Frontal cortex (tissue), 4 donors: ENCODE measurements at places on chromosomes 6 and 20. TPM values are rescaled to one million over a fixed set of nuclear protein-coding genes. Genes with fewer than 3 reads are reported as not detected.

- DNase-seq: no peak
These were observed 417.5 kb downstream of the EYS start for GRCh38 chr6:65289491-65289890.

Gene INSM1
- total RNA-seq: 8.6 TPM

DNA sequence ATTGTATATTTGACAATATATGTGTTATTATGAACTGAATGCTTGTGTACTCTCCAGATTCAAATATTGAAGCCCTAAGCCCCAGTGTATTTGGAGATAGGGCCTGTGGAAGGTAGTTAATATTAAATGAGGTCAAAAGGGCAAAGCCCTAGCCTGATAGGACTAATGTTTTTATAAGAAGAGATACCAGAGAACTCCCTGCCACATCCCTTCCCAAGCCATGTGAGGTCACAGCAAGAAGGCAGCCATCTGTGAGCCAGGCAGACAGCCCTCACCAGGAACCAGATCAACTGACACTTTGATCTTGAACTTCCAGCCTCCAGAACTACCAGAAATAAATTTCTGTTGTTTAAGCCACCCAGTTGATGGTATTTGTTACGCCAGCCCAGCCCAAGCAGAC lies 36.4 kb upstream of the FBXL4 start:
- no peak for DNase-seq

GRCh38 chr6:128586095-128586494 lies 65.7 kb upstream of the PTPRK start:
- no peak for DNase-seq

GRCh38 chr6:112172540-112172939 lies 81.8 kb downstream of the LAMA4 start:
- no peak for DNase-seq

- no peak for DNase-seq
These were observed 90.5 kb upstream of the PRSS16 start for GRCh38 chr6:27156874-27157458.

Gene HRH3
- total RNA-seq: 0.82 TPM

GRCh38 chr6:17491416-17492142 lies 98.2 kb downstream of the CAP2 start:
- DNase-seq: no peak

DNA sequence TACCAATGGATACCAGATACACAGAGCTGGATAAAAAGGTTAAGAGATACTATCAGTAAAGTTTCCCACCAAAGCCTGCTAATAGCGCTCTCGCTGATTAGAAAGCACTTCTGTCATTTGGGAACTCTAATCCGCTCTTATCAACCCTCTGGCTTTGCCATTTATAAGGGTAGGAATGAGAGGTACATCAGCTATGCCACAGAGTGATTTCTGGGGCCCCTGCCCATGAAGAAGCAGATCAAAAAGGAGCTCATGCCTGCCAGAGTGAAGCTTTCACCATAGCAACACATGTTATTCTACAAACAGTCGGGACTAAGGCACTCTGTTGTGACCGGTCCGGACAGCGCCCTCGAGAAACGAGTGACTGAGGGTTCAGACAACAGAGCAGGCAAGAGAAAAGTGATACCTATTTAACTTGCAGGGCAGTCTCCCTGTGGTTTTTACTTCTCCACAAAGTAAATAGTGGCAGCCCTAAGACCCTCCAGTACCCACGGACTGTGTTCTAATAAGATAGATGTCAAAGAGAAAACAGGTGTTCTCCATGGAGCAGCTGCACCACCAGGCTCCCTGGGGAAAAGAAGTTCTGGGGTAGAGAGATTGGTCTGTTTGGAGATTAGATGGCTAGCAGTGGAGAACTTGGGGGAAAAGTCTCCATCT lies 5.6 kb downstream of the TRAM2 start:
- no peak for DNase-seq

DNA sequence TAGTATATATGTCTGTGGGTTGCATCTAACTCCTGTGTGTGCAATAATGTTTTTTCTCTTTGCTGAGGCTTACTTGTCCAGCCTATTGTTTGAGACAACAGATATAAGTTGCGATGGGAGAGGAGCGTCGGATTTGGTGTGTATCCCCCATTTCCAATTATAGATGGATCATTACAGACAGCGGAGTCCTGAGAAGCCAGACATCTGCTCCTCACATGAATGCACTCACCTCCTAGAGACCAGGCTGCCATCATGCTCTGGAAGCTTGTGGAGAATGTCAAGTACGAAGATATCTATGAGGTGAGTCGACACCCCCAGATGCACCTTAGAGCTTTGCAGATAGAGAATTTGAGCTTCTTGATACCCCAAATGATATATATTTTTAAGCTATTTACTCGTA lies at the start of gene TFAP2B:
Gene TFAP2B (plus strand): TSS at position 199 of the 400 bp plus-strand sequence. CDS start 21 bp downstream, at position 220.
- no peak for DNase-seq

Gene COL20A1
- total RNA-seq: 4.1 TPM

Gene TFAP2A
- not detected for total RNA-seq

GRCh38 chr6:156955494-156956183 lies 178.5 kb downstream of the ARID1B start:
- DNase-seq: no peak

Gene IYD
- not detected for total RNA-seq

GRCh38 chr6:147116056-147116455 lies 88.2 kb upstream of the STXBP5 start:
- no peak for DNase-seq

DNA sequence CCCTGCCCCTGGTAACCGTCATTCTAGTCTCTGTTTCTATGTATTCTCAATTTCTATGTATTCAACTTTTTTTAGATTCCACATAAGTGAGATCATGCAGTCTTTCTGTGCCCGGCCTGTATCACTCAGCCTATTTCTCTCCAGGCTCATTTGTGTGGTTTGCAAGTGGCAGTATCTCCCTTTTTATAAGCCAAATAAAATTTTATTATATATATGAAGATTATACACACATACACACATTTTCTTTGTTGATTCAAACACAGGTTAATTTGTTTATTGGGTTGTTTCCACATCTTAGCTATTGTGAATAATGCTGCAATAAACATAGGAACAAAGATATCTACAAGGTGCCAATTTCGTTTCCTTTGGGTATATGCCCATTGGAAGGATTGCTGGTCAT lies 571.7 kb downstream of the DHX35 start:
- no peak for DNase-seq

Gene RIMS1
- total RNA-seq: 466 TPM

DNA sequence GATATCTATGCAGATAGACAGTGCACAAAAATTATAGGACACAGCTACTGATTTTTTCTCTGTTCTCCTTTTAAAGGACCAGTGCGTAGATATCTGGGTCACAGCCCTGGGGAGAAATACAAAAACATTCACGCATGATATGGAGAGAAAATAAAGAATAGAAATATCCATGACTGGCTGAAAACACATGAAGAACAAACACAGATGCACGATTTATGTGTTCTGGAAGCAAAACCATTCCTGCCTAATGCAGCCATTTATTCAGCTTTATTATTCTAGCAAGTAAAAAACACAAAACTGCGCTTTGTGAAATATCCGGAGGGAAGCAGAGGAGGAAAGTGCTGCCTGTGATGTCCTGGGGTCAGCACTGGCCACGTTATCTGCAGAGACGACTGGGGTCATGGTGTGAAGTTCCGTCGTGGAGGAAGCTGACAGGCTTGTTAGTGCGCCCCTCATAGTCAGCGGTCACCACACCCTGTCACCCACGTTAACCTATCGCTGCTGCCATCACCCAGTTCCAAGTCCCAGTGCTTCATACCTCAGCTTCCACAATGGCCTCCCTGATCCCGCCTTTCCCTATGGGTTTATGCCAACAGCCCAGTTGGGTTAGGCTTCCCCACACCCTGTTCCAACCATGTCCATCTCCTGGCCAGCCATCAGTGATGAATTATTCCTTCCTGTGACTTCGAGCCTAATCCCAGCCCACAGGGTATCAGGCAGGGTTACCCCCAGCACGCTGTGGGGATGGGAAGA lies 86.6 kb upstream of the RPS6KA2 start:
- DNase-seq: no peak

Gene IMPG1
- not detected for total RNA-seq

Gene WASF1
- 63.2 TPM for total RNA-seq

DNA sequence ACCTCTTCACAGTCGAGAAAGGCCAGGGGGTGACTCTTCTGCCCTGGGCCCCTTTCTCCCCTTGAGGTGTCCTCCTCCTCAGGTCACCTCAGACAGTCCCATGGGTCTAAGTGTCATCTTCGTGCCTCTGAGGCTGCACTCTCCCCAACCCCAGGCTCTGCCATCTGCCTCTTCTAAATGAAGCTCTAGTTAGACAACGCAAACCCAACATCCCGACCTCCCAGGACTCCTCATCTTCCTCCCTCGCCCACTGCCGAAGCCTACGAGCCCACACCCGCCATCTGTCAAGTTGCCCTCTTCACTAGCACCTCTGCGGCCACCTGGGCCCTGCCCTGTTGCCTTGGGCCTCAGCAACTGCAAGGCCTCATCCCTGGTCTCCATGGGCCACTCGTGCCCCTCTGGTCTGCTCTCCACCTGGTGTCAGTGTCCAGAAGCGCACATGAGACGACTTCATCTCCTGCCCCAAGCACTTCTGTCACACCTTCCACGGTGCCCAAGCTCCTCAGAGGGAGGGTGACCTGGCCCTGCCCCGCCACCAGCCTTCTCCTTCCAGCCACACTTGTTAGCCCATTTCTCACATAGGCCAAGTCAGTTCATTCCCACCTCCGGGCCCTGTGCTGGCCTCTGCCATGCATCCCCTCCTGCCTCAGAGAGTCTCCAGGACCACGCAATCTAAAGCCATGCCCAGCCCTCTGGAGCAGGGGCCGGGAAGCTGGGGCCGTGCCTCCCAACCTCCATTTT lies 53.8 kb downstream of the RRBP1 start:
- no peak for DNase-seq

DNA sequence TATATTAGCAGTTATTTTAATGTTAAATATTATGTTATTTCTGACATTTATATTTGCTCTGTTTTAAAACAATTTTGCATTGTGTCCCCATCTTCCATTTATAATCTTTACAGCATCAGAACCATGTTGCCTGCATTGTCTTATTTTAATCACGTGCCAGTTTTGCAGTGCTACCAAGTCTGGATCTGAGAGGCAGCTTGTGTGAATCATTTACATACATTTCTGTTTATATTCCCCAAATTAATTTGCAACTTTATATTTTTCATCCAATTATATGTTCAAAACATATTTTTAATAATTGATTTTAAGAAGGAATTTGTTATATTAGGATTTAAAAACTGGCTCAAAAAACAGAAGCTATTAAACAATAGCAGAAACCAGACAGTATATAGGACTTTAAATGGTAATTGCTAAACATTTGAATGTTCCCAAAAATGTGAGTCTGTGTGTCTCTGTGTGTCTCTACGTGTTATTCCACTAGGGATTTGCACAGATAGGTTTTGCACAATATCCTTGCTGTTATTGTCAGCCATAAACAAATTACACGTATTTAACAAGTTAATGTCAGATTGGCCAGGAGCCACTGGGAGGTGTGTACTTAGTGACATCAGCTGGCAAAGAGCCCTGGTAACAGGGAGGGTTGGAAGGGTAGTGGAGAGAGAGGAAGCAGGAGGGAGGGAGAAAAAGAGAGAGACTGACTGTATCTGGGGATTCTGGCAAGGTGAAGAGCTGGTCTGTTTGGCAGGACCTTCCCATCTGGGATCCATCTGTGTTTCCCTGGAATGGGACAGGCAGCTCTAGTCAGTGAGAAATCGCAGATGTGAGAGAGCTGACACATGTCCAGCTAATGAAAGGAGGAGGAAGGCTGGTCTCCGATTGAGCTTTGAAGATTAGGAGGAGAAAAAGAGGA lies 72.1 kb downstream of the CBFA2T2 start:
- DNase-seq: no peak

GRCh38 chr20:36493051-36493800 lies 48.1 kb upstream of the MYL9 start:
- no peak for DNase-seq

- DNase-seq: no peak
These were observed 44.9 kb upstream of the SUPT3H start for GRCh38 chr6:45422503-45423110.

Gene PNPLA1
- not detected for total RNA-seq

Gene MACROD2
- total RNA-seq: 47.7 TPM

DNA sequence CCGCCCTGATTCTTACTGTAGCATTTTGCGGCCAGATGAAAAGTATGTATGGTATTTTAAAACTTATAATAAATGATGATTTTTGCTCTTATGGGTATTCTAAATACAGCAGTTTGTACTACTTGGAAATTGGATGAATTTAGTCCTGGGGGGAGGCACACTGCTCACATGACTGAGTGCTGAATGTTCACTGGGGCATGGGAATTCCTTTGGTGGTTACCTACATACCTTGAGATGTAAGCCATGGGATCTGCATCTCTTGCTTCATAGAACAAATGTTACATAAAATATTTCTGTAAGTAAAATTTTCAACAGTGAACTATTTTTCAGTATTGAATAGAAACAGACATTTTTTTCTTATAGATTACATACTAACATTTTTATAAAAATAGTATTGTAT lies 71.1 kb downstream of the FIG4 start:
- DNase-seq: no peak

Gene TSPO2
- 0.82 TPM for total RNA-seq

GRCh38 chr6:117907601-117908245 lies 659 bp downstream of the SLC35F1 start:
- peak; percentile 19 for DNase-seq

DNA sequence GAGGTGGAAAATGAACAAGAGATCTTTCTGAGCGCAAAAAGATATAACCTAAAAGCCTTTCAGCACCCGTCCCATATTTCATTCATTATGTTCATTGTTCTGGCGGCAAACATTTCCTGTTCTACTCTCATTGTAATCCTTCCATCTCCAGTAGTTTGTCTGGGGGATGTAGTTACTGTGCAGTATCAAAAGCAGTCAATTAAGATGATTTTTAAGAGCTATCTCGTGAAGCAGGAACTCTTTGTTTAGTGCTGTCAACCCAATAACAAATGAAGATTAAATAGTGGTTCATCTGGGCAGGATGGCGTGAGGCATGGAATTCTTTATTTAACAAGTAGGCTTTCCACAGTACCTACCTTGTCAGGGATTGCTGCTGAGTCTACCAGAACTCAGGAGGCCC lies 876.7 kb downstream of the HACE1 start:
- DNase-seq: no peak

DNA sequence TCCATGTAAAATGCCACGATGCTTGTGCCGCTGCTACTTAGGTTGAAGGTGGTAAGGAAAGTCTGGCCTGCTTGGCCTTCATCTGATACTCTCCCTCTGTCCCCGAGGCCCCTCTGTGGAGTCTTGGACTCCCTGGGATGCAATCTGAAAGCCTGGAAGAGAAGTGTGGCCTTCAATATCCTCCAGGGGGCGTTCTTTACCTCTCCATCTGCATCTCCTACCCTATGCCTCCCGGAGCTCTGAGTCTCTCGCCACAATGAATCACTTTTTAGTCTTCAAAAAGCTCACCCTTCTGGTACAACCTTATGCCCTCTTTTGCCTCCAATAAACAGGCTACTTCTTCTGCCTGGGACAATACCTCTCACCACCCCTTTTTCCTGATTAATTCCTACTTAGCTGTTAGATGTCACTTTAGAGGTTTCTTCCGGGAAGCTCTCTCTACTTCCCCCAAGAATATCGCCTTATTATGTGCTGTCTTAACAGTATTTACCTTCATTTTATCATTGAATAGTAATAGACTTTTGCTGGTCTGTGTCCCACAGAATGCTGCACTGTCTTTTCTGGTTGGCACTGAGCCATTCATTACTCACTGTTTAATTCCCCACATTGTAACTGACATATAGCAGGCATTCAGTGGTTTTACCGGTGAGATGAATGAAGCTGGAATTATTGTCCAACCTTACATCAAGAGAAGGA lies 13.9 kb upstream of the ATG5 start:
- DNase-seq: peak; percentile 54

Gene PRSS35
- total RNA-seq: 2.0 TPM

Gene EPPIN
- total RNA-seq: not detected

Gene IRF4
- total RNA-seq: not detected

Gene DEFB132
- not detected for total RNA-seq

Gene KCNK15
- total RNA-seq: not detected

GRCh38 chr6:130913120-130913519 lies 85.9 kb downstream of the SMLR1 start:
- DNase-seq: no peak
